ENCODE measurements at places on chromosomes 12 and 14. TPM values are rescaled to one million over a fixed set of nuclear protein-coding genes. Genes with fewer than 3 reads are reported as not detected.

The KLRC2 gene
- 0.42 TPM for total RNA-seq

The MYO1A gene
- total RNA-seq: 0.83 TPM

The OR8S1 gene
- total RNA-seq: not detected

DNA sequence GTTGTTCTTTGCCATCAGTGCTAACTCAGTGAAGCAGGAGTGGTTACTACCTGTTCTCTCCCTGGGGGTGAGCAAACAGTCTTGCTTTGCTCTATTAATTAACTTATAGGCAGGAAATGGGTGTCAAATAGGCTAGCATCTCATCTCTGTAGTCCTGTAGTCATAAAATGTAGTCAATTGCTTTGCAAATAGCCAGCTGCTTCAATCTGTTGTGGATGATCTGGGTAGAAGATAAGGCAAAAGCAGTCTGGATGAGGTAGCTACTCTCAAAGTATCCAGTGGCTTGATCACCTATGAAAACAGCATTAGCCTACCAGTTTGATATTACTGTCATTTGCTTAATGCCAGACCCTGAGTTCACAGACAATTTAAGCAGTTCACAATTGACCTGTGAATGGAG, 369.0 kb upstream of the TMTC1 start:
- DNase-seq: no peak

DNA sequence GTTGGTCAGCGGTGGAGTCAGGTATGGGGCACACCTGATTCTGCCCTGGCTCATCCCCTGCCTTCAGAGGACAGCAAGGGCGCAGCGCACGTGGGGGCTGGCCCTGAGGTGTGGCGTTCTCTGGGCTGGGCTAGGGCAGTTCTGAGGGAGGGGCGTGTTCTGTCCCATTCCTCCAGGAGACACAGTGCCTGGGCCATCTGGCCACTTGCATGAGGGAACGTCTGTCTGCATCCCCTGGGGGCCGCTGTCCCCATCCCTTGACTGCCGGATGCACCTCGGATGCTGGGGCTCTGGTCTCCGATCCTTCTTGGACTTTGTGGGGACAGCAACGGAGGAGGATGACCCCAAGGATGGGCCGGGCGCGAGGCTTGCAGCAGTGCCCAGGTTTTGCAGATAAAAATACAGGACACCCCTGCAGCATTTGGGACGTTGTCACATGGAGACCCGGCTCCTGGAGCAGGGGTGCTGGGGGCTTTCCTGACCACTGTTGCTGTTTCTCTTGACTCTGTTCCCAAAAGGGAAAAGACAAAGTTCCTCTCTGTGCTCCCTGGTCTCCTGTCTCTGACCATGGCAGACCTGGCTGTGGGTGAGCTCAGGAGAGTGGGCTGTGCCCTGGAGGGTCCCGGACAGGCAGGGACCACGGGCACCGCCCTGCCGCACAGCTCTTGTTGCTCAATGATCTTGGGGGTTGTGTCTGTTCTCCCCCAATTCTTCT, 6.9 kb downstream of the MTA1 start:
- no peak for DNase-seq

DNA sequence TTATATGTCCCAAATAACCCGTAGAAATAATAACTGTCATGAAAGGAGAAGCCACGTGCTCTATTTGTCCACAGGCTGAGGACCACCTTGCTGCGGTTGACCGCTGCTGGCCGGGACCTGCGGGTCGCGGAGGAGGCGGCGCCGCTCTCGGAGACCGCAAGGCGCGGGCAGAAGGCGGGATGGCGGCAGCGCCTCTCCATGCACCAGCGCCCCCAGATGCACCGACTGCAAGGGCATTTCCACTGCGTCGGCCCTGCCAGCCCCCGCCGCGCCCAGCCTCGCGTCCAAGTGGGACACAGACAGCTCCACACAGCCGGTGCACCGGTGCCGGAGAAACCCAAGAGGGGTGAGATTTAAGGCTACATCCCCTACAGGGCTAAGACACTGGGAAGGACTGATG, 21.0 kb downstream of the RPGRIP1 start:
- DNase-seq: no peak

DNA sequence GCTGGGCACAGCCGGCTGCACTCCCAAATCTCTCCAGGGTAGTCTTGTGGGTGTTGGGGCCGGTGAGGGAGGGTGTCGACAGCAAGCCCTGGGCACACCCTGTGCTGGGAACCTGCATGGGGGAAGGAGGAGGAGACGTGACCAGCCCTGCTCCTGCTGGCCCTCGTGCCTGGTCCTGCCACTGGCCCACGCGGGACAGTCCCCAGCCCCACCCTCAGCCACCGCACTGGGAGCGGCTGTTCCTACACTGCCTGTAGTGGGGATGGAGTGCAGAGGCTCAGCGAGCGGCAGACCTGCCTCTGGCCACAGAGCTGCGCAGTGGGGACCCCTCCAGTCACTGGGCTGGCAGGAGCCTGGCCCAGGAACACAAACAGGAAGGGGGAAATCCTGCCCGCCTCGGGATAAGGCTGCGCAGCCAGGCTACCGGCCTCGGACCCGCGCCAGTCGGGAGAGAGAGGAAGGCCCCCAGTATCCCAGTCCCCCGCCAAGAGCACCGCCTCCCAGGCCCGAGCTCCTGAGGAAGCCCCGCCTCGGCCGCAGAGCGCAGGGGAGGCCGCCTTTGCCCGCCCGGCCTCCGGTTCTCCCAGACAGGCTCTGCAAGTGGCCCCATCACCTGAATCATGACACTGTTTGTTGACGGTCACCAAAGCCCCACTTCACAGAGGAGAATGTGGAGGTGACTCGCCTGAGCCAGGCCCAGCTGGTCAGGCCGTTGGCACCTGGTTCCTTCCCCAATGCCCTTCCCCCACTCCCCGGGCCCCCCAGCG, 10.6 kb downstream of the AHNAK2 start:
- DNase-seq: no peak

All from esophagus muscularis mucosa (tissue), 4 donors.